HT1080 (cell line): ENCODE measurements at places on chromosomes 1 and 21.

GRCh38 chr1:211493133-211493871 lies 1.3 kb upstream of the RD3 start:
- DNase-seq = no peak

- DNase-seq = no peak
Observed at GRCh38 chr21:39489380-39489924, 37.7 kb downstream of the SH3BGR start.

- peak; percentile 58 for DNase-seq
Observed at GRCh38 chr1:32782086-32782485, 35.1 kb downstream of the YARS1 start.

- DNase-seq = no peak
Observed at GRCh38 chr1:38085666-38086330, 39.2 kb upstream of the POU3F1 start.

- DNase-seq = peak; percentile 77
Observed at GRCh38 chr1:197180252-197180878, 33.9 kb upstream of the ASPM start.

DNA sequence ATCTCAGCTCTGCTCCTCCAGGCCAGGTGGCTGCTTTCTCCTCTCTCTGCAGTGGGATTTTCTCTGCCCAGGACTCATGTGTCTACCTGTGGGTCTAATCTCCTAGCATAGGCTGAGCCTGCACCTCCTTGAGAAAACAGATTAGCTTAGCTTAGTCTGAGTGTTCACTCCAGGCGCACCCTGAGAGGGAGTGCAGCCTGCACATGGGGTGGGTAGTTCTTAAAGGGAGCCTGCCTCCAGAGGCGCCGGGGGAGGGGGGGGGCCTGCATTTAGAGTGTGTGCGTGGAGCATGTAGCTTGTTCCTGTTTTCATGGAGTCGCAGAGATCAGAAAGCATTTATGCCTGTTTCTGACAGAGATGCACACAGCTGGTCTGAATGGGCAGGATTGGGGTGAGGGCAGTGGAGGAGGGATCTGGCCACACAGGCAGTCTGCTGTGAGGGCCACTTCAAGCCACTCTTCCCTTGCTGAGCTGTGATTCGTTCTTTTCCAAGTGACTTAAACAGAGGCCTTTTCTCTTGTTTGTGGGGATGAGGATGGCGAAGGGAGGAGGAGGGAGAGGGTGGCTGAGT lies 45.2 kb downstream of the GALNT2 start:
- no peak for DNase-seq

- no peak for DNase-seq
Observed at GRCh38 chr1:246516126-246516525, 9.0 kb upstream of the SMYD3 start.

DNA sequence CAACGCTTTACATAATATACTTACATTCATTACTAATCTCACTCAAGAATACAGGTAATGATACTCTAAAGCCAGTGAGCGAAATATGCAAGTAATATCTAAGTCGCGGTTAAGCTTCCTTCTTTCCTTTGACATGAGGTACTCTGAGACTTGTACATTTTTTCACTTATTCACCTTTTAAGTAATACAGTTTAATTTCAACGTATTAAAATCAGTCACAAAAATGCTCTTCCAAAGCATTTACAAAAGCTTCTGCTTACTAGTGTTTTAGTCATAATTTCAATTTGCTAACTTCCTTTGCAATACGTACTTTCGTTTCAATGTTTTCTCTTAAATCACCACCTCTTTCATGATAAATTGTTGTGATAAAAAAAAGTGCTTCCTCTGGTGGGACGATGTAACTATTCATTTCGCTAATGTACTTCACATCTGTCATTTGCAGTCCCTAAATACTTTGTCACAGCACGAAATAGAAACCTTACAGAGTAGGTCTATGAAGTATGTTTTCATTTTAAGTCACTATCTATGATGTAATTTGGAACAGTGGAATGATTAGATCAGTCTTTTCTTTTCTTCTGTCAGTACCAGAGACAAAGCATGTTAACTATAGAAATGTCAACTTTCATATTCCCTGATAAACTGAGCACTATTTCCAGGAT lies 34.0 kb upstream of the ADGRL4 start:
- no peak for DNase-seq

GRCh38 chr1:234368320-234369032 lies 4.8 kb upstream of the COA6 start:
- no peak for DNase-seq

DNA sequence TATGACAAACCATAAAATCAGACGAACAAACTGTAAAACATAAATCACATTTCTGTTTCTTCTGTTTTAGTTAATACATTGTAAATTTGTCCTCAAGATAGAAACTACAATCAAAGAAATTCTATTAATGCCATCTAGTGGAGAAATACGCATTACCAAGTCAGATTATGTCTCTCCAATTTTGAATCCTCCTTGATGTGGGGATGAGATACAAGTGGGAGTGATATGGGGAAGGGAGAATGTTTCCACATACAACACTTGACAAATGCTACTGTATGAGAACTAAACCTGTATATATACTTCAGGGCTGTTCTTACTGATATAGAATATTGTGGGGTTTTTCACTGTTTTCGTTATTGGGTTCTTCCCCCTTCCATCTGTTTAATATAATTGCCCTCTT lies 2.6 kb downstream of the HFM1 start:
- peak; percentile 23 for DNase-seq

- DNase-seq = no peak
Observed at GRCh38 chr1:100349246-100349645, 3.1 kb upstream of the CDC14A start.

GRCh38 chr1:183989604-183990003 lies 47.9 kb downstream of the COLGALT2 start:
- DNase-seq = no peak

- no peak for DNase-seq
Observed at GRCh38 chr1:231214918-231215680, 25.9 kb upstream of the GNPAT start.

GRCh38 chr21:31526040-31526439 lies 133.5 kb upstream of the SOD1 start:
- peak; percentile 57 for DNase-seq

DNA sequence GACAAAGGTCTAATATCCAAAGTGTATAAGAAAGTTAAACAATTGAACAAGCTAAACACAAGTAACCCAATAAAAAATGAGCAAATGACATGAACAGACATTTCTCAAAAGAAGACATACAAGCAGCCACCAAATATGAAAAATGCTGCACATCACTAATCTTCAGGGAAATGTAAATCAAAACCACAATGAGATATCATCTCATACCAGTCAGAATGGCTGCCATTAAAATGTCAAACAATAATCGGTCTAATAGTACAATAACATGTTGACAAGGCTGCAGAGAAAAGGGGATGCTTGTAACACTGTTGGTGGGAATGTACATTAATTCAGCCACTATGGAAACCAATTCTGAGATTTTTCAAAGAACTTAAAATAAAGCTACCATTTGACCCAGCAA lies 264.1 kb downstream of the AKT3 start:
- DNase-seq = no peak

GRCh38 chr21:44630440-44630839 lies 3.5 kb downstream of the KRTAP10-9 start:
- DNase-seq = no peak

DNA sequence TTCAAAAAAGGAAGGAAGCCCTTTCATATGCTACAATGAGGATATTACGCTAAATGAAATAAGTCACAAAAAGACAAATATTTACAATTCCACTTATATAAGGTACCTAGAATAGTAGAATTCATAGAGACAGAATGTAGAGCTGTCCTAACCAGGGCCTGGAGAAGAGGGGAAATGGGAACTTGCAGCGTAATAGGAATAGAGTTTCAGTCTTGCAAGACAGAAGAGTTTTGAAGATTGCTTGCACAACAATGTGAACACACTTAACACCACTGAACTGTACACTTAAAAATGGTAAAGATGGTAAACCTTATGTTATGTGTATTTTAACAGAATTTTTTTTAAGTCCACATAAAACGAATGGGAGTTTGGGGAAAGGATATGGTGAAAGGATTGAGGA lies 2.9 kb downstream of the CD1B start:
- DNase-seq = no peak

DNA sequence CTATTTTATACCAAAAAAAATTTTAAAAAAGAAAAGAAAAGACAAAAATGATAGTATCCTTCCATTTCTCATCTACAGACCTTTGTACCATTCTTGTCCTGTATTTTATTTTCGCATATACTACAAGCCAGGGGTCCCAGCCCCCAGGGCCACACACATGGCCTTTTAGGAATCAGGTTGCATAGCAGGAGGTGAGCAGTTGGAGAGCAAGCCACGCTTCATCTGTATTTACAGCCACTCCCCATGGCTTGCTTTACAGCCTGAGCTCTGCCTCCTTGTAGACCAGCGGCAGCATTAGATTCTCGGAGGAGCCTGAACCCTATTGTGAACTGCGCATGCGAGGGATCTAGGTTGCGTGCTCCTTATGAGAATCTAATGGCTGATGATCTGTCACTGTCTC lies 39.8 kb downstream of the RASSF5 start:
- DNase-seq = no peak

DNA sequence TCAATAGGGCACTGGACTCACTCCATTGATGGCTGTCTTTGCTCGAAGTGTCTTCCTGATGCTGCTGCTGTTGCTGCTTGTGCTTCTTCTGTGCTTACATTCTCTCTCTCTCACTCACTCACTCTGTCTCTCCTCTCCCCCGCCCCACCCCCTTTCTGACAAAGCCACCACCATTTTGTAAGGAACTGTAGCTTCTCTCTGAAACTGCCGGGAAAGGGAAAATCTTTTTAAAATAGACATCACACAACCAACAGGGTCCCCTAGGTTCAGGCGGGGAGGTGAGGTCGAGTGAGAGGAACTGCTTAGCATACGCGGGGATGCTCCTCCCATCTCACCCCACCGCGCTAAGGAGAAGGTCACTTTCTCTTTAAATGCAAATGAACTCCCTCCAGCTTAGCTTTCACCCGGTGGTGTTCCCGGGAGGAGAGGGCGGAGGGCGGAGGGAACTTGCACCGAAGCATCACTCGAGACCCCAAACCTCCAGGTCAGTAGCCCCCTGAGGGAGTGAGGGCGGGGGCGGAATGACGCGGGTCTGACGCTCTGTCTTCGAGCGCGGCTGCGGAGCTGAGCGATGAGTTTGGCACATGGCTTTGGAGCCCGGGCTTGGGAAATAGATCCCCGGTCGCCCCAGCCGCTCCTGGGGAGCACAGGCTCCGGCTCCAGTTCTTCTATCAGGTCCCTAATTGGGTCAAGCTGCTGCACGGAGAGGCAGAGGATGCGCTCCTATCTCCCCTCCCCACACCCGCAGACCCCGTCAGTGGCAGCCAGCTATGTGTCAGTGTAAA lies at the start of gene CCDC28B:
TSS of gene CCDC28B (plus strand) at position 370 of the 785 bp plus-strand sequence. CDS start 1,341 bp downstream, outside the sequence.
- DNase-seq = peak; percentile 61

DNA sequence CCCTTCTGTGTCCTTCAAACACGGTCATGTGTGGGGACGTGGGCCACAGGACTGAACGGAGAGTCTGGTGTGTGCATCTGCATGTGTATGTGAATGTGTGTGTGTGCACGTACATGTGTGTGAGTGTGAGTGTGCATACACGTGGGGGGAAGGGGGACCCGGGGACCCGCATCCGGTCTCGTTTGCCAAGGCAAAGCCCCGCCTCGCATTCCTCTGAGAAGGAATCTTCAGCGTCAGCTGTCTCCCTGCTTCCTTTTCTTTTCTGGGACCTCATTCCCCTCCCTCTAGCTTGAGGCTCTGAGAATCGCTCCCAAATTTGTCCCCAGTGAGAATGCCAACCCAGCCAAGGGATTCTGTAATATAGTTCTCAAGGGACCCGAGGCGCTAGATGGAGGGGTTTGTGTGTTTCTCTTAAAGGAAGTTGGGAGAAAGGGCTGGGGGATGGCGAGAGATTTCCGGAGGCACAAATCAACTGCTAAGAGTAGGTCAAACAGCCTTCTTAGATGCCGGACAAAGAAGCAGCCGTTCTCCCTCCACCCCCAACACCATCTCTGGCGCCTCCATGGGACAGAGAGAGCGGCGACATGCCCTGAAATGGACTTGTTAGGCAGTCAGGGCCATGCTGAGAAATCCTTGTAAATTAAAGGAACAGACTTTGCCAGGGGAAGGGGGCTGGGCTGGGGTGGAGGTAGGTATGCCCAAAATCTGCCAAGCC lies 6.6 kb downstream of the IFFO2 start:
- no peak for DNase-seq

DNA sequence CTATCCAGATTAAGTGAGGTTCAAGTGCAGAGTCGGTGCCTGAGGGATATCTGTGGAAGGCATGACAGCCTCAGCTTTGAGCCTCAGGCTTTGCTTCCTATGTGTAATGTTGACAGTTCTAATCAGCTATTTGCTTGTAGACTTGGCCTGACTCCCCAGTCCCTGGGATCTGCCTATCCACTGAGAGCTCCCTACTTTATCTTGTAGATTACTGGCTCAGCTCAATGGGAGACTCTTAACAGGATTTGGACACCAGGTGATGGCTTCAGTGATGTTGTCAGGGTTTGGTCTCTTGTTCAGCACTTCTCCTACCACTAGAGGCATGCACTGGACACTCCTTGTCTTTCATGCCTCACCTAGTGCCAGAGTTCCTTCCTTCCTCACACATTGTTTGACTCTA lies 126.6 kb upstream of the BEND5 start:
- no peak for DNase-seq

- DNase-seq = peak; percentile 31
Observed at GRCh38 chr21:24693779-24694178, 913.5 kb downstream of the MRPL39 start.

DNA sequence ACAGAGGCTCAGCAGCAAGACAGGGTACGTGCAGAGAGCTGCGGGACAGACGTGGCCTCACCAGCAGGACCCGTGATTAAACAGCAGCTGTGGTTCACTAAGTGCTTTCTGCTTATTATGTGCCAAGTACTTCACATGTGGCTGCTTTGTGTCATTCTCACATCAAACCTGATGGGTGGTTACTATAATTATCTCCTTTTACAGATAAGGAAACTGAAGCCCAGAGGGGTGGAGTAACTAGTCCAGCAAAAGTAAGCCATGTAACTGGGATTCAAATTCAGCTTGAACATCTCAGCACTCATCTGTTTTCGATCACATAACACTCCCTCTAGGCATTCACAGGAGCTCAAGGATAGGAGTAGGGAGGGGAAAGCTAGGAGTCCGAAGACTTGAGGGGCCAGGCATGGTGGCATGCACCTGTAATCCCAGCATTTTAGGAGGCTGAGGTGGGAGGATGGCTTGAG lies 50.8 kb upstream of the CLIC4 start:
- DNase-seq = no peak

- DNase-seq = no peak
Observed at GRCh38 chr1:18803151-18803791, 56.2 kb downstream of the TAS1R2 start.
